ENCODE measurements at places on chromosomes 11 and 22.

DNA sequence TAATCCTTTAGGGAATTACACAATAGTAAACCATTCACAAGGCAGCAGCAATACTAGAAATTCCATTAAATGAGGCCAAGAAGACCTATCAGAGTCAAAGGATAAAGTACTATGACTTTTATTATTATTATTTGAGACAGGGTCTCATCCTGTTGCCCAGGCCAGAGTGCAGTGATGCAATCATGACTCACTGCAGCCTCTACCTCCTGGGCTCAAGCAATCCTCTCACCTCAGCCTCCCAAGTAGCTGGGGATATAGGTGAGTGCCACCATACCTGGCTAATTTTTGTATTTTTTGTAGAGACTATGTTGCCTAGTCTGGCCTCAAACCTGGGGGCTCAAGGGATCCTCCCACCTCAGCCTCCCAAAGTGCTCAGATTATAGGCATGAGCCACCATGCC is 51.8 kb downstream of the TTC28 start:
- no peak for DNase-seq

GRCh38 chr11:62724171-62724570 is 3.1 kb downstream of the HNRNPUL2 start:
- no peak for DNase-seq

GRCh38 chr11:76630600-76631281 is 39.8 kb downstream of the LRRC32 start:
- no peak for DNase-seq

GRCh38 chr11:11966826-11967668 is 41.4 kb downstream of the DKK3 start:
- no peak for DNase-seq

DNA sequence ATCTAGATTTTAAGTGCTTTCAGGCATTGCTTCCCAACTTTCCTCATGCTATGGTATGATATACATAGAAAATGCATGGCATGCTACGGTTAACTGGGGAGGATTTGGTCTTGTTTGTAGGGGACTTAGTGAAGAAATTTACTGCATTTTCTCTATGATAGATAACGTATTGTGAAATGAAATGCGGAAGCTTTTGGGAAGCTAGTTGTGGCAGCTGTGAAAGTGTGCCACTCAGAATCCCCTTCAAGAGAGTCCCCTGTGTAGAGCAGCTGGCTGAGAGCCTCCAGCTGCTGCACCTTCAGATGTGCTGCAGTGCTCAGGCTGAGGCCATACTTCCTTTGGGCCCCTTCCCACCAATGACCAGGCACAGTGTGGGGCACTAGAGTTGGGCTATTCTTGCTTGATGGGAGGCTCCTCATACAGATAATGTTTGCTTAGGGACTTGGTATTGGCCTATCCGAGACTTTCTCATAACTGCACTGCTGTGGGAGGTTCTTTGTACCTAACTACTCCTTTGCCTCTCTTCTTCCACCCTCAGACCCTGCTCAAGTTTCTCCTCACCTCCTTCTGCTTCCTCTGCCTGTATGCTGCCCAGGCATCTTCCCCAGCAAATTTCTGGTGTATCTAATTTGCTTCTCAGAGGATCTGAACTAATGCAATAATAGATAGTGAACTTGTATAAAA is 67.3 kb downstream of the HIPK3 start:
- DNase-seq = no peak

GRCh38 chr22:39985383-39986035 is 9.2 kb upstream of the FAM83F start:
- DNase-seq = no peak

DNA sequence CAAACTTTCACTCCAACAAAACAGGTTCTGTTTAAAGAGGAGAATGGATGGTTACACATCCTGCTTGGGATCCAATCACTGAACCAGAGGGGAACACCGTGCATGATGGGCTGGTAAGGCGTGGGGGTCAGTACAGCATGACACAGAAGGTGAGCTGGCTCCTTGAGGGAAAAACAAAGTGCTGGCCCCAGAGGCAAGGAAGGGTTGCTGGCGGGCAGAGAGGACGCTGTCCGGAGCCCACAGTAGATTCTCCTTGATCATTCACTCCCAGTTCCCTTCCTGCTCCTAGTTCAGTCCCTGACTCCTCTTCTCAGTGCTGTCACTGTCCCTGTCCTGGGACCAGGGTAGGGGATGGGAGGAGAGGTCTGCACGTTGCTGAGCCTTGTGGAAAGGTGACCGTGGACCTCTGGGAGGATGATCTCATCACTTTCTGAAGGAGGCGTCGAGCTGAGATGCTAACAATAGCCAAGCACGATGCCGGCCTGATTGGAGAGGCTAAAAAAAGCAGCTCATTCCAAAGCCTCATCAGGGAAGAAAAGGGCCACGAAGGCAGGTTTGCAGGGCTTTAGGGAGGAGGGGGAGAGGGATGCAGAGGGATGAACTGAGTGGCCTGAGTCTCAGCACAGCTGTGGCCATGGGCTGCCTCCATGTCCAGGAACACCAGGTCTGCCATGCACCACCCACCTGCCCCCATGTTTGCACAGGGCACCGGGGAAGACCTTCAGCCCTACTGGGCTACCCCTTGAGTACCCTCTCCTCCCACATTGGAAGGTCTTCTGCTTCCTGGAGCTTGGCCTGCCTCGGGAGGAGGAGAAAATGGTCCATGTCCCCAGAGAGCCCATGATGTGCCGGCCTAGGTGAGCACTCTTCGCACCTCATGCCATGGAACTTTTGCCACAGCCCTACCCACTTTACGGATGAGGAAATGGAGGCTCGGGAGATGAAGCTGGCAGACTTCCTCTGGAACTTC is 72.7 kb upstream of the RTL6 start:
- peak; percentile 34 for DNase-seq

GRCh38 chr11:22669368-22669767 is 3.0 kb downstream of the GAS2 start:
- no peak for DNase-seq

DNA sequence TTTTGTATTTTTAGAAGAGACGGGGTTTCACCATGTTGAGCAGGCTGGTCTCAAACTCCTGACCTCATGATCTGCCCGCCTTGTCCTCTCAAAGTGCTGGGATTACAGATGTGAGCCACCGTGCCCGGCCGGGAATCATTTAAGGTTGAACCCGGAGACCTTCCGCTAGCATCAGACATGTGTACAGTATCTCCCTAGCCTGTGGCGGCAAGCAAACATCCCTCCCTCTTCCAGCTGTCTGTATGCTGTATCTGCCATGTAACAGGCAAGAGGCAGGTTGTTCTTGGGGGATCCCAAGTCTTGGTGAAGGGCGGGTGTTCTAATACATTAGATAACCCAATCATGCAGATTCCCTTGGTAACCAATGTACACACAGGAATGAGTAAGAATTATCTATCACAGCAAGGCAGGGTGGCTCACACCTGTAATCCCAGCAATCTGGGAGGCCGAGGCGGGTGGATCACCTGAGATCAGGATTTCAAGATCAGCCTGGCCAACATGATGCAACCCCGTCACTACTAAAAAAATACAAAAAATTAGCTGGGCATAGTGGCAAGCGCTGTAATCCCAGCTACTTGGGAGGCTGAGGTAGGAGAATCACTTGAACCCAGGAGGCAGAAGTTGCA is 58.1 kb upstream of the RBFOX2 start:
- no peak for DNase-seq

GRCh38 chr22:47303161-47303890 is 540.9 kb downstream of the TBC1D22A start:
- no peak for DNase-seq

GRCh38 chr11:8285796-8286195 is 22.1 kb upstream of the LMO1 start:
- no peak for DNase-seq

DNA sequence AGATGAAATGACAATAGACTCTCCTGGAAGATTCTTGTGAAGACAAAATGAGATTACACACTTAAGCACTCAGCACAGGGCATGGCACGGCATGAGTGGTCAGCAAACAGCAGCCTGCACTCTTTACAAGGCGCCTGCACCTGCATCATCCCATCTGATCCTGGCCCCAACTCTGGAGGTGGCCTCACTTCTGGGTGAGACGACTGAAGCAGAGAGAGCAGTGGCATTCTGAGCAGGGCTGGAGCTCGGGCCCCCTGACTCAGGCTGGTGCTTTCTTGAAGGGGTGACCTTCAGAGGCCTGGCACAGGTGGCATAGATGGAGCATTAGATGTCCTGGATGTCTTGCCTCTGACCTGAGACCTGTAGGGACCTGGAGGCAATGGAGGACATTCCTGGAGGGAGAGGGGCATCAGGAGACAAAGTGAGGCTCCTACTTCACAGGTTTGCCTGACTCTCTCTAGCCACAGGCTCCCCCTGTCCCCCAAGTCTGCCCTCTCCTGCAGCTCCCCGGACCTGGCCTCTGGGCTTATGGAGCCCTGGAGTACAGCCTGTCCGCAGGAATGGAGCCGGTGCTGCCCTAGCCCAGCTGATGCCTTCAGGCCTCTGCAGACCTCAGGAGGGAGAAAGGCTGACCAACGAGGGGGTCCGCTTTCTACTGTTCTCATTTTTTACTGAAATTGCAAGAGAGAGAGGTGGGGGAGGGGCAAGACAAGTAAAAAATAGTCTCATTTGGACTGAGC is 65.5 kb upstream of the THY1 start:
- no peak for DNase-seq

All from mesothelial cell of epicardium (in vitro differentiated cells).